ENCODE measurements at places on chromosomes 4 and X. TPM values are rescaled to one million over a fixed set of nuclear protein-coding genes. Genes with fewer than 3 reads are reported as not detected.

The USP17L21 gene
- total RNA-seq: not detected

The FGFR3 gene
- total RNA-seq: not detected

The DUSP21 gene
- total RNA-seq: not detected

The NAA15 gene
- 78.7 TPM for total RNA-seq

The SRPX2 gene
- not detected for total RNA-seq

The XAGE1A gene
- not detected for total RNA-seq

The GPR50 gene
- total RNA-seq: not detected

The AP1S2 gene
- 42.7 TPM for total RNA-seq

The SHROOM4 gene
- total RNA-seq: not detected

The NDUFB11 gene
- 78.1 TPM for total RNA-seq

GRCh38 chrX:39194673-39195072, 393.4 kb downstream of the MID1IP1 start:
- DNase-seq: no peak

GRCh38 chrX:50157545-50158135, 43.2 kb downstream of the AKAP4 start:
- DNase-seq: no peak

DNA sequence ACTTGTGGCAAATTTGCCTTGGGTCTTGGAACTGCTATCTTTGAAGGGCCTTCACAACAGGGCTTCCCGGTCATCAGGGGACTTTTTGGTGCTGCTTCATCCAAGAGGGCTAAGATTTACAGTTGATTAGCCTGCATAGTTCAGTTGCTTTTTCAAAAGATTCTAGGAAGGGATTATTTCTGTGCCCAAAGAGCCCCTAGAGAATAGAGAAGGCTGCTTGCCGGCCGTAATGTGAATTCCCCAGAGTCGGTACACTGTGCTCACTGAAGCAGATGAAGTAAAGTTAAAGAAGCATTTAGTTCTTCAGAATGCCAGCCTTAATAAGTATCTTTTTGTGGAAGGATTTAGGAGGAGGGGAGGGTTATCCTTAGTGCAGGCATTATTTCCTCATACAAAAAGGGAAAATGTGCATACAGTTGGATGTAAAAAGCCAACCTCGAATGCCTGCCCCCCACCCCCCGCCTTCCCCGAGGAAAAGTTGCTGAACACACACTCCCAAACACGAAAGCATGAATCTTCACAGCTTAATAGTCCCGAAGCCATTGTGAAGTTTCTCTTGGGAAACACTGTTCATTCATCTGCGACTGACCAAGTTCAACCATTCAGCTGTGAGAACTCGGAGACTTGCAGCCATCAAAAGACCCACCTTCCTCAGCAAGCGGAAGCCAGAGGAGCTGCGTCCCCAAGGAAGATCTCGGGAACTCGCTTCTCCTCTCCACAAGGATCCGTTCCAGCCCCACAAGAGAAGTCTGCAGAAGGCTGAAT, 47.6 kb downstream of the ANOS1 start:
- no peak for DNase-seq

GRCh38 chr4:11765849-11766453, 337.3 kb upstream of the HS3ST1 start:
- peak; percentile 22 for DNase-seq

DNA sequence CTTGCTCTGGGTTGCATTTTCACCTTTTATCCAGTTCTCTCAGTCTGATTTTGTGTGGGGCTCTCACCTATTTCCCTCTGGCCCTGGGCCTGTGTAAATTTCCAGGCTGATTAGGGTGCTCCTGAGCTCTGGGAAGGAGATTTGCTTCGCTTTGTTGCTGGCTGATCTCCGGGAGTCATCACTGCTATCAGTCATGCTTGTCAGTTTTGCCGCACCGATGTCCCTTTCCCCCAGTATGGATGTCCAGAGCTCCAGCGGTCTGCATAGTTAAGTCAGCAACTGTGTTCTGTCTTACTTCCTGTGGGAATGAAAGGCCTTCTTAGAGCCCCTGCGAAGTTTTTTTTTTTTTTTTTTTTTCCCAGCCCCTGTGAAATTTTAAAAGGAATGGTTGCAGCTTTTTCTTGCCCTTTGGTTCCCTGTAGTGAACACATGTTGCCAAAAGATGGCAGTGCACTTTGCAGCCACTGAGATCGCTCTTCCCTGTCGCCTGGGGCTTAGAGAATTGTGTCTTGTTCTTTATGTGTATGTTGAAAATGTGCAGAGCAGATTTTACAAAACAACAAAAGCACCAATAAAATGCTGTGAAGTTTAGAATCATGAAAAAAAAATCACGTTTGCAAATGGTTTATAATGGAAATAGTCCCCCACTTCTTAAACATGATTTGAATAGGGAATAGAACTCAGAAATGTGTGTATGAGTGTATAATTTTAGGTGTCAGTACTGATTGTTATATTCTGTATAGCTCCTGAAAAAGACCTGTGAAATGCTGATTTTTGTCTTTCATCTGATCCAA, 109.1 kb upstream of the SLC4A4 start:
- DNase-seq: peak; percentile 21

DNA sequence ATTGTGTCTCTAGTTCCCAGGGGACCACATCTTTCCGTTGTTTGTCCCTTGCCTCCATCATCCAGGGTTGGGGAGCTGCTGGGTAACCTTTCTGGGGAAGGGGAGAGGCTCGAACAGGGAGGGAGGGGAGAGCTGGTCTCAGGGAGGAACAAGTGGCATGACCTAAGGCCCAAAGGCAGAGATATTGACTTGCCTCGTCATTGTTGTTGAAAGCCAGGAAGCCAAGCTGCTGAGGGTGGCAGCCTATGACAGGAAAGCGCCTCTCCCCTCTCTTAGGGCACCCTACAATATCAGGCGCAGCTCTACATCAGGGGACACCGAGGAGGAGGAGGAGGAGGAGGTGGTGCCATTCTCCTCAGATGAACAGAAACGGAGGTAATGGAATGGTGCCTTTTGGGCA, 20.8 kb downstream of the ZNF185 start:
- no peak for DNase-seq

DNA sequence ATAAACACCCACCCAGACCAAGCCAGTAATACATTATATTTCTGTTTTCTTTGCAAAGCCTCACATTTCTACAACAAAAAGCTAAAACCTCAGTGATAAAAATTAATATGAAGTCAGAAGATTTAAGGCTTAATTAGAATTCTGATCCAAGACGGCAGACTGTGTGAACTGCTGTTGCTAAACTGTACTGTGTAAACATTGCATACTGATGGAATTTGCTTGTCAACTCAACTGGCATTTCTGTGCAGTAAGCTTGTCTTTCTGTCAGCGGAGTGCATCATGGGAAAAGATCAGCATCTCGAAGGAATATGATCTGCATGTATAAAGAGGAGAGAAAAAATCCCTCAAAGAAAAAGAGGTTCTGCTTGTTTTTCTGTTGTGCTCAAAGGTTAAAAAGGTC, 69.4 kb upstream of the SPANXB1 start:
- DNase-seq: no peak

GRCh38 chrX:53930515-53931380, 113.5 kb downstream of the PHF8 start:
- DNase-seq: no peak

GRCh38 chrX:134661295-134661694, 3.0 kb upstream of the PLAC1 start:
- no peak for DNase-seq

- no peak for DNase-seq
Observed at GRCh38 chr4:78292341-78292740, 235.2 kb downstream of the FRAS1 start.

GRCh38 chr4:59068722-59069418, 1958.7 kb upstream of the IGFBP7 start:
- no peak for DNase-seq

DNA sequence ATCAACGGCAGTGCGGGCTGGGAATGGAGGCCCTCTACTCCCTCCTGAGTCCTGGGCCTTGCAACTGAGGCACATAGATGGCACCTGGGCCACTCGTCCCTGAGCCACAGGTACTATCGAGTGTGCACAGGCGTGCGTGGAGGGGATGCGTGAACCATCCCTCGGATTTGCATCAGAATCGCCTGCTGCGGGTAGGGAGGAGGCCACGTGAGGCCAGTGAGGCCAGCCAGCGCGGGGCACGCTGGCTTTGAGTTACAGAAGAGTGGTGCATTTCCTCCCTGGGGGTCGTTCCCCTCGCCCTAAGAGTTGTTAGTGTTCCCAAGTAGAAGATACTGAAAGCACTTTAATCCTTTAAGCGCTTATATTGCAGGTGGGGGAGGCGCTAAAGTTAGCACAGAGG, 10.6 kb downstream of the ZFP92 start:
- no peak for DNase-seq

DNA sequence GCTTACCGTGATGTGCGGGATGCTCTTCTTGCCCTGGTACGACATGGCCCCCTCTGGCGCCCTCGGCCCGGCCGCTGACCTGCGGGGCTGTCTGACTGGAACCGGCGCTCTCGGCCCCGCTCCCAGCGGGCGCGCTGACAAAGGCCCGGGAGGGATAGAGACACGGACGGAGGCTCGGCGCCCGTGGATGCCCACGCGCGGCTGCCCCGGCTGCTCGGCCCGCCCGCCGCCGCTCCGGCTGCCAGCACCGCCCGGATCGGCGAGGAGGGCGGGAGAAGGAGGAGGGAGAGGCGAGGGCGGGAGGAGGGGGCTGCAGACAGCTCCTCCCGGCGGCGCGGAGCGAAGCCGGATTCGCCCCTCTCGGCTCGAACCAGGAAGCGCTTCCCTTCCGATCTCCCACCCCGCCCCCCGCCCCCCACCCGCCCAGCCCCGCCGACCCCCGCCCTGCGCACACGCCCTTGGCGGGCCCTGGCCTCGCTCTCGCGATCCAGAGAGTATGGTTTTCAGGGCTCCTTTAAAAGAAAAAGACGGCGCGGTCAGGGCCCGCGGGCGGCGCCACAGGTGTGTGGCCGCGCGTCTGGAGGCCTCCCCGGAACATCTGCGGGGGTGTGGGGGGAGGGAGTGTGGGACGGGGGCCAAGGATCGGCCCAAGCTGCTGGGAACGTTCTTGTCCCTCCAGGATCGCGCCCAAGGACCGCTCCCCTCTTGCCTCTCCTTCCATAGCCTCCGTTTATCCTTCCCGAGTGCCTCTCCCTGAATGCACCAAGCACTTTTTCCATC, 4.5 kb downstream of the CRMP1 start:
- no peak for DNase-seq

- DNase-seq: no peak
Observed at GRCh38 chrX:31331015-31331414, 259.2 kb upstream of the FTHL17 start.

GRCh38 chrX:151631822-151632221, 63.4 kb upstream of the PRRG3 start:
- DNase-seq: no peak

- no peak for DNase-seq
Observed at GRCh38 chr4:8515316-8516060, 64.7 kb upstream of the GPR78 start.

DNA sequence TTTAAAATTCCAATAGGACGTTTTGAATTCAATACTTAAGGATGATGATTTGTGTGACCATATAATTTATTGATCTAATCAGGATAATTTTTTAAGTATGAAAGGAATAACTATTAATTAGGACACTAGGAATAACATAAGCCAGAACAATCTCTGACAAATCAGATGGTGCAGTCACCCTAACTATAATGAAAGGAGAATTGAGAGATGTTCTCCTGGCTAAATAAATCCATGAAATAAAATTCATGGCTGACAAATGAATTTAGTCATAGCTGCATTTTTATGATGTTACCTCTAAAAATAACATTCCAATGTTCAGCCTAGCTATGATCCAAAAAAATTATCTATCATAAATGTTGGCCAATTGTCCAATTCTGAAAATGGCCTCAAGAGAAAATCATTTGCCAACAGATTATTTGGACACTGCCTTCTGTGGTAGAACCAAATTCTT, 190.6 kb upstream of the NEIL3 start:
- no peak for DNase-seq

GRCh38 chr4:39970671-39971640, 6.8 kb downstream of the PDS5A start:
- DNase-seq: peak; percentile 35

- no peak for DNase-seq
Observed at GRCh38 chr4:5465529-5465928, 242.8 kb downstream of the EVC2 start.

DNA sequence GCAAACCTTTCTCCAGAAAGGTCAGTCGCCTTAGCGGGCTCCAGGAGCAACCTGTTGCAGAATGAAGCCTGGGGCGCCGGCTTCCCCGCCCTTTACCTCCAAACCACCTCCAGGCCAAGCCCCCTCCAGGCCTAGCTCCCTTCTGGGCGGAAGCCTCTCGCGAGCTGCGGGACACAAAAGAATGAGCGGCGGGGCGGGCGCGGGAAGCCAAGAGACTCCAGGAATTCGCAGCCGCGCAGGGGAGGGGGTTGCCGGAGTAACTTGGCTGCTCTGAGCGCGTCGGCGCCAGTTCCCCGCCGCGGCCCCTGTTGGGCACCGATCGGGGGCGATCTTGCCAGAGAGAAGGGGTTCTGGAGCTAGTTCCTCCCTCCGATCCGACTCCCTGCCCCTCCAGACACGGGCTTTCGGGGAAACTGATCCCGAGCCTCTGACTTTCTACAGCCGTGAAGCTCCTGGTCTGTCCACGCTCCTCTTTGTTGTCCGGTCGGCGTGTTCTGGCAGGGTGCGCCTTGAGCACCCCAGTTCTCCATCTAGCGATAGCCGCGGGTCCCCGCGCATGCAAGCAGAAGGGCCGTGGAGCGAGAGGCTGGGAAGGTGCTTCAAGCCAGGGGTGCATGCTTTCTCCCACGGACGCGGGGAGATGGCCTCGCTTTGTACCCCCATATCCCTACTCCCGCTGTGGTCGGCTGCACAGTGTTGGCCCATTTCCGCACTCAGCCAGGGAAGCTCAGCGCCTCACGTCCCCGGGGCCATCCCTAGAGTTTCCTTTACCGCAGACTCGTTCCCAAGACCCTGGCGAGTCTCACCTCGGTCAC, 1.2 kb downstream of the PROM1 start:
- DNase-seq: no peak

DNA sequence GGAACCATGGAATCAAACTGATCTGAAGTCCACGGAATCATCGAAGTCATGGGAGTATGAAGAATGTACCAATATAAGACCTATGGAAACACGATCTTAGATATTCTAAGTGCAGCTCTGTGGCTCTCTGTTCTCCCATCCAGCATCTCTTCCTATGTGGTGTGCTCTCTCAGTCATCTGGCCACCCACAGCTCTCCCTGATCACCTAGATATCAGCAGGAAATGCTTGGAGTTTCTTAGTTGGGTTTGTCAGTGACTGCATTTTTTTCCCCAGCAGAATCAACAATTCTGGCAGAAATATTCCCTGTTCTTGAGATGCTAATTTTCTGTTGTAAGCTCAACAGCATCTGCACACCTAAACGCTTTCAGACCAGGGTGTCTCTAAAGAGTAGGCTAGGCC, 94.1 kb downstream of the GC start:
- no peak for DNase-seq

GRCh38 chr4:87937523-87937922, 38.0 kb upstream of the SPP1 start:
- no peak for DNase-seq

DNA sequence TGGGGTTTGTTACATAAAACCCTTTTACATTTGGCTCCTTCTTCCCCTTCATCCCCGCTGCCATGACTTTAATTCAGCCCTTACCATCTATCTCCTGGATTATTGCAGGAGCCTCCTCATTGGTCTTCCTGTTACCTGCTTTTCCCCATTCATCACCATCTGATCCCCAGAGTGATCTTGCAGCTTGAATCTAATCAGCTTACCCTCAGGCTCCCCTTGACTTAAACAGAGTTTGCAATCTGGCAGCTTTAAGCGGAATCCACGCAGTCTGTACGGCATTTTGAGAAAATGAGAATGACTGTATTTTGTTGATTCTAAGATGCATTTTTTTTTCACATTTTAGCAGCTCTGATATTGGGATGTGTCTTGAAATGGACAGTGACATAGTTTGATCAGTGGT, 14.9 kb upstream of the PPEF1 start:
- no peak for DNase-seq

Measured in OCI-LY7 (cell line).